ENCODE measurements at places on chromosomes 16 and 17.

DNA sequence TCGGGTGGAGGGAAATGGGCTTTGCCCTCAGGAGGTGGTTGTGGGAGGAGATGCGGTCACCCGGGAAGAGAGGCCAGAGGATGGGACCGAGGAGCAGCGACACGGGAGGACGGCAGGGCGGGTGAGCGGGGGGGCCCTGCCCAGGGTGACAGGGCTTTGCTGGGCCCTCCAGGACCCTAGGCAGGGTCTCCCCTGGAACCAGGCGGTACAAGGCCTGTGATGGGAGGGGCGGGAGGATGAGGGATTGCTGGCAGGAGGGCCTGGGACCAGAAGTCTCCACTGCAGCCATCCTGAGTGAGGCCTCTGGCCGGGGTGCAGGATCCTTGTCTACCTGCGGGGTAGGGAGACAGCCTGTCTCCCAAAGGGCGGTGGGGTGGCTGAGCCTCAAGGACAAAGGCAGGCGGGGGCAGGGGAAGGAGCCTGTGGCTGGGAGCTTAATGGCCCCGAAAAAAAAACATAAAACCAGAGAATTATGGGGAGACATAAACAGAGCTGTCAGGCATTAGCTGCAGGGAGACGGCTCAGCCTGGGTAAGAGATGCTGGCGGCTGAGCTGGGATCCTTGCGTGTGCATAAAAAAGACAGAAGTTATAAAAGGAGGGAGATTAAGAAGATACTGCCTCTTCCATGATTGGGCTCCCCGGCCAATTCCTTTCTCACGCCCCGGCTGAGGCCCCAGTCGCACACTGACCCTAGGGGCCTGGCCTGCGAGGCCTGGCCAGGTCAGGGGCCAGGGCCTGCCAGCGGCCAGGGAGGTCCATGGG is 66.7 kb downstream of the SREBF1 start:
- no peak for DNase-seq

- peak; percentile 12 for DNase-seq
These were observed 142.4 kb downstream of the CYLD start for GRCh38 chr16:50884066-50884860.

- DNase-seq = no peak
These were observed 16.1 kb upstream of the CRHR1 start for GRCh38 chr17:45768000-45768399.

DNA sequence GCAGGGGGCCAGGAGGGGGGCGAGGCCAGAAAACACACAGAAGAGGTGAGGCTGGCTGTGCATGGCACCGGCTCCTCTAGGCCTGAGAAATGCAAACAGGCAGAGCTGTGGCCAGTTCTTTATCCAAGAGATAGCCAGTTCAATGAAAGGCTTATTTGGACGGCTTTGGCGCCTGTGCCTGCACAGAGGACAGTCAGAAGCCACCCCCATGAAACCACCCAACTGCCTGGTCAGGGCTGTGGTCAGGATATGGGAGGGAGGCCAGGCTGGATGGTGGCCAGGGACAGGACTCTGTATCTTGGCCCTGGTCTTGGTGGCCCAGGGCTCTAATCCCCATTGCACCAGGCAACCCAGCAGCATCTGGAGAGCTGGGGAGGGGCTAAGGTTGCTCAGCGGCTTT is 24.5 kb upstream of the GPRC5C start:
- no peak for DNase-seq

DNA sequence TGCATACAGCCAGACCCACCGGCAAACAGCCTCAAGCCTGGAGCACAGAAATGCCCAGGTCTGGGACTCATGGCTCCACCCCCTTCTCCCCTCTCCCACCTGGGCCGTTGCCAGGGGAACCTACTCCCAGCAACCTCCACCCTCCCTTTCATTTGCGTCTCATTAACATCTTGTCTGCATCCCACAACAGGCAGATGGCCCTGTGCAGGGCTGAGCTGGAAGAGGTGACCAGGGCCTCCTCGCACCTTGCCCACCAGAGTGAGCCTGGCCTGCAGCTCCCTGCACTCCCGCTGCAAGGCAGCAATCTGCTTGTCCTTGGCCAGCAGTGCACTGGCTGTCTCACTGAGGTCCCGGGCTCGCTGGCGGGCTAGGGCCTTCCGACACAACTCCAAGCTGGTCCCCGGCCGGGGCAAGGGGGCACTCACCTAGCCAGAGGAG is 3.3 kb downstream of the TSPOAP1 start:
- DNase-seq = no peak

DNA sequence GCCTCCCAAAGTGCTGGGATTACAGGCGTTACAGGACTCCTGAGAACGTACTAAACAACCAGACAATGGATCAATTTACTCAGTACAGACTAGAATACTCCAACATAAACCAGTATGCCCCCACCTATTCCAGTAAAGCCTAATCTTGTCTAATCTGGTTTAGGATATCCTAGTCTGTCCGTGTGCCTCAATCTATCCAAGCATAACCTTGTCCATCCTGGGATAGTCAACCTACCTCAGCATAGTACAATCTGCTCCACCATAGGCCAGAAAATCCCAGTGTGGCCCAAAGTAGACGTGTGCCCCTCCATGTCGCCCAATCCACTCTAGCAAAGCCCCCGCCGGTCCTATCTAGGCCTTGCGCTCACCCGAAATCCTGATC is 625 bp downstream of the DVL2 start:
- no peak for DNase-seq

DNA sequence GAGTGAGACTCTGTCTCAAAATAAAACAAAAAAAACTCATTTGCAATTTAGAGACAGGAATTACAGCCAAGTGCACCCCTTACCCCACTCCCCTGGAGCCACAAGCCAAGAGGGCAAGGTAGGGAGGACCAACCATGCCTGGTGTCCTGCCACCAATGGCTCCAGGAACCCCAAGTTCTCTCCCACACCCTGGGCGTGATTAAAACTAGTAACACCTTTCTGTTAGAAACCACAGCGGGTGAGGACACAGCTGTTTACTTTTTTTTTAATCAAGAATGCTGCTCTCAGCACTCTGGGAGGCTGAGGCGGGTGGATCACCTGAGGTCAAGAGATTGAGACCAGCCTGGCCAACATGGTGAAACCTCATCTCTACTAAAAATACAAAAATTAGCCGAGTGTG is 38.1 kb downstream of the ANKRD11 start:
- DNase-seq = no peak

GRCh38 chr16:17367036-17367435 is 103.7 kb downstream of the XYLT1 start:
- no peak for DNase-seq

- DNase-seq = no peak
These were observed 4.4 kb upstream of the ARMC7 start for GRCh38 chr17:75105126-75106080.

DNA sequence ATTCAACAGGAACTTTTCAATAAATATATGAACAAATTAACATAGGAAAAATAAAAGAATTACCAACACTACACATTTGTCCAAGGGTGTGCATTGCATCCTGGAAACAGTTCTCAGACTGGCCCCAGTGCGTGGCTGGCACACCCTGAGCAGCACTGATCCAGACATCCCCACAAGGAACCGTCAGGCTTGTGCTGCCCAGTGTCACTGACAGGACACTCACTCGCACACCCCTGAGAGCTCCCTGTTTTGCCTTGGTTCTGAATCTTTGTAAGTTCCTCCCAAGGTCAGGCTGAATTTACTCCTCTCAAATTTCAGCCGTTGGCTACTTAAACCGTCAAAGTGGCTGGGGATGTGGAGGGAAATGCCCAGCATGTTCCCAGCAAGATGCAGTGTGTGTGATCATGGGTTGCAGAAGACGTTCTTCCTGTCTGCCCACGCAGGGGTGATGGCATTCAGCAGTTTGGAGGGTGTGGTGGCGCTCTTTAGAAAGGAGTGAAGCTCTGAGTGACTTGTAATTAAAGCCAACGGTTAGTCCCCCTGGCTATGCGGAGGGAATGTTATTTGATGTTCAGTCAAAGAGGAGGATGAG is 1.7 kb downstream of the MT2A start:
- DNase-seq = no peak

DNA sequence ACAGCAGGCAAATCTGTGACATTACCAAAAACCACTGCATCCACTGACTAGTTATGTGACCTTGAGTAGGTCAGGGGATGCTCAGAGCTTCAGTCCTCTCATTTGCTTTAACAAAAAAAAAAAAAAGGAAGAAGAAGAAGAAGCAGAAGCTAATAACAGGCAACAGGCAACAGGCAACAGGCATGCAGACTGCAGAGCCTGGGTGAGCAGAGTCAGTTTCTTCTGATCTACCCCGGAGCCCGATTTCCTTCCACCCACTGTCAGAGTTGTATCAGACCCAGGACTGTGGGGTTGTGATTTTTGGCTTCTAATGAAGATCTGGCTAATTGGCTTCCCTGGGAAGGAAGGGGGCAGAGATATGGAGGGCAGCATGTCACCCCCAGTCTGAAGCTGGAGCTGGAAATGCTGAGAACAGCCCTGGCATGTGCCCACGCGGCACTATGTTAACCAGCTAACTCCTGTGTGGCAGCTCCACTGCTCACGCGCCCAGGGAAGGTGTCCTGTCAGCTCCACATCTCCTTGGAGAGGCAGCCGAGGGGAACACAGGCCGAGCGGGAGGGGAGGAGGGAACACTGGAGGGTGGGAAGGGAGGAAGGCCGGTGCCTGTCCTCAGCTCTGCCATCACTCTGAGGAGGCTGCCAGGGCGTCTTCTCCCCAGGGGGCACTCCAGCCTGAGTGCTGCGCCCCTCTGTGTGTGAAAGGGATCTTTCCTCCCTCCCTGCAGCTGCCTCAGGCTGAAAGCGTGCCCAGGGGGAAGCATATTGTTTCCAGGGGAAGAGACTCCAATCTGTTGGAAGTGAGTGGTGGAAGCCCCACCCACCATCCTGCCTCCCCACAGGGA is 17.6 kb downstream of the SRCIN1 start:
- no peak for DNase-seq

DNA sequence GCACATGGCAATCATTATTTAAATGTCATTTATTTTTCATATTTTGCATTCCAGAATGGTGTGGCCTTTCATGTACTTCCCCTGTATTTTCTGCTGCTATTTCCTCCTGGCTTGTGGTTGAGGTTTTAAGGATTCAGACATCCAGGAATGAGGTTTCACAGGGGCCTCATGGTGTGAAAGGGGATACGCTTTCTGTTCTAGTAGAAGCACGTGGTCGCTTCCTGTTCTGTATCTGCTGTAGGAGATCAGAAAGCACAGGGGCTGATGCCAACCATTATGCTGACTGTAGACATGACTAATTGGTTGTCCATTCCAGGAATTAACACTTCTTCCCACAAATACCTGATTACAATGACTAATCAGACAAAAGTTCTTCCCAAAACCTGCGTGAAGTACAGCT is 405.9 kb downstream of the SHISA9 start:
- no peak for DNase-seq

GRCh38 chr17:76243826-76244679 is 3.8 kb upstream of the RNF157 start:
- DNase-seq = no peak

- DNase-seq = no peak
These were observed 3.4 kb upstream of the KRTAP4-12 start for GRCh38 chr17:41127371-41127770.

DNA sequence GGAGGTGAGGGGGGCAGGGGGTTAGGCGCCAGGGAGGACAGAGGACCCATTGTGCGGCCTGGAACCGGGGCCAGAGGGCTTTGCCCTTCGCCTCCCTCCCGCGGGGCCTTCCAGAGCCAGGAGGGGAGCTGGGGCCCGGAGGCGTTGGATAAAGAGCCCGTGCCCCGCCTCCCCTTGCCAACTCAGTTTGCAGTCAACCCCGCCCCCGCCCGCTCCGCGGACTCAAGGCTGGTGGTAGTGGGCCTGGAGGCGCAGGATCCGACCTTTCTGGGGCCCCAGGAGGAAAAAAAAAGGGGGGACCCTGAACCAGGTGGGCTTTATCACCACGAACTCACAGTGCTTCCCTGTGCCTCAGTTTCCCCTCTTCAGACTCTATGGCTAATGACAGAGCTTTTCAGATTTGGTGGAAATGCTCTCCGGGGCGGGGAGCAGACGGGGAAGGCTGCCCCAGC is 2.0 kb upstream of the SPHK1 start:
- DNase-seq = no peak

GRCh38 chr16:7284780-7285179 is 47.9 kb upstream of the RBFOX1 start:
- no peak for DNase-seq

GRCh38 chr16:76194616-76195015 is 82.6 kb upstream of the CNTNAP4 start:
- no peak for DNase-seq

- DNase-seq = no peak
These were observed 18.7 kb upstream of the EVI2A start for GRCh38 chr17:31339906-31340661.

DNA sequence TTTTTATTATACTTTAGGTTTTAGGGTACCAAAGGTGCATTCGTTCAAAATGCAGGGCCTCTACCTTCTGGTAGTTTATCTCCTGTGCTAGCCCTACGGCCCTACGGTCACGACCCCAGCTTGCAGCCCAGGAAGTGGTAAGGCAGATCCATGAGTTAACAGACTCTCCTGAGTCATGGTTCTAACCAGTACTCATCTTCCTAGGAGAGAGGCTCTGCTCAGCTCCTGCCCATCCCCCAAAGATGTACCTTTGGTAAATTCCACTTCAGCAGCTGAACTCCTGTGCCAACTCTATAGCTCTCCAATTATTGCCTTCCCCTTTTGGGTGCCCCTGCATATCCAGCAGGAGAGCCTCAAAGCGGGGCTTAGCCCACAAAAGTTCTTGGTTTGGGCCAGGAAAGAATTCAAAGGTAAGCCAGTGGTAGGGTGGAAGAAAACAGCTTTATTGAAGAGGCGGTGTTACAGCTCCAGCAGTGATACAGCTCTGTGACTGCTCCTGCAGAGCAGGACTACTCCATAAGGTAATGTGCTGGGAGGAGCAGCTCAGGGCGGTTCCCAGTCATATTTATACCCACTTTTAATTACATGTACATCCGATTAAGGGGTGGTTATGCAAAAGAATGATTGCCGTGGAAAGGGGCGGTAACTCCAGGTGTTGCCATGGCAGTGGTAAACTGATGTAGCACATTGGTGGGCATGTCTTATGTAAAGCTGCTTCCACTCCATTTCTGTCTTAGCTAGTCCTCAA is 241.4 kb downstream of the PMP22 start:
- DNase-seq = no peak

DNA sequence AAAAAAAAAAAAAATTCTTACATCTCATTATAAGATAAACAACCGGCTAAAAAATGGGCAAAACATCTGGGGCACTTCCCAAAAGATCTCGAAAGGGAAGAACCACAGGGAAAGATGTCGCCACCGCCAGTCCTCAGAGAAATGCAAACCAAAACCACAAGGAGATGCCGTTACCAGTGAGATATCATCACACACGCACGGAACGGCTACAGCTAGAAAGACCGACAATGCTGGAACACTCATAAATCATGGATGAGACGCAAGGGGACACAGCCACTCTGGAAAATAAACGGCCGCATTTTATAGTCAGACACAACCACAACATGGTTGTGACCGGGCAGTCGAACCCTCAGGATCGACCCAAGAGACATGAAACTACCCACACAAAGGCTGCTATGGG is 24.5 kb downstream of the WDR45B start:
- DNase-seq = no peak

GRCh38 chr17:76968707-76969597 is 100.7 kb downstream of the MGAT5B start:
- DNase-seq = no peak

All from activated CD8-positive, alpha-beta memory T cell treated with anti-CD3 and anti-CD28 coated beads for 1 hour (primary cell).